Activated CD8-positive, alpha-beta memory T cell treated with anti-CD3 and anti-CD28 coated beads for 48 hours (primary cell): ENCODE measurements at places on chromosomes 2 and 18.

- DNase-seq = no peak
Observed at GRCh38 chr2:27587025-27587424, 4.2 kb downstream of the ZNF512 start.

DNA sequence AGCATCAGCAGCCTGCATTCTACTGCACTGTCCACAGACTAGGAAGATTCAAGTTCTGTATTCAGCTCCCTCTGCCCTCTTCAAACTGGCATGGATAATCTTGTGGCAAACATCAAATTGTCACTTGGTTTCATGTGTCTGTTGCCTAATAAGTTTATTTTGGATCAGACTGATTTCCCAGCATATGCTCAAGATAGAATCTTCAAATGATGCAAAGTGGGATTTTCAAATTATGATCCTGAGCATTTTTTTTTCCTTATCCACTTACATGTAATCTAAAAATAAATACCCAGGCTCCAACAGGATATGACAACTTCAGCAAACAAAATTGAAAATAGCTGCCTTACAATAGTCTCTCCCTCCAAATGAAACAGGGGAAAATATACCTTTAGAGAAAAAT is 160.9 kb upstream of the VRK2 start:
- no peak for DNase-seq

DNA sequence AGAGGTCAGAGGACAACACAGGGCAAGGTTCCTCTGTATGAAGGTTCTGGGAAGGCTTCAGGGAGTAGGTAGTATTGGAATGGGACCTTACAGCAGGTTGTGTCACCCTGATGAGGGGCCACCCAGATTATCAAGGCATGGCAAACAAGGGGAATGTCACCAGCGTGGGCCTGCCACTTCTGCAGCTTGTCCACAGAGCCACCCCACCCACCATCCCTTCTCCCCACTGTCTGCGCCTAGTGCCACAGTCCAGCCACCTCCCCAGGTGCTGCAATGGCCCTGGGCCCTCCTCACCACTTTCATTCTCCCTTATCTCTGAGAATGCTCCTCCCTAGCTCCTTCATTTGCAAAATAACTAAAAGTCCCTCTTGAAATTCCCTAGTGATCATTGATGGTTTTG is 170.3 kb downstream of the TTC32 start:
- no peak for DNase-seq

DNA sequence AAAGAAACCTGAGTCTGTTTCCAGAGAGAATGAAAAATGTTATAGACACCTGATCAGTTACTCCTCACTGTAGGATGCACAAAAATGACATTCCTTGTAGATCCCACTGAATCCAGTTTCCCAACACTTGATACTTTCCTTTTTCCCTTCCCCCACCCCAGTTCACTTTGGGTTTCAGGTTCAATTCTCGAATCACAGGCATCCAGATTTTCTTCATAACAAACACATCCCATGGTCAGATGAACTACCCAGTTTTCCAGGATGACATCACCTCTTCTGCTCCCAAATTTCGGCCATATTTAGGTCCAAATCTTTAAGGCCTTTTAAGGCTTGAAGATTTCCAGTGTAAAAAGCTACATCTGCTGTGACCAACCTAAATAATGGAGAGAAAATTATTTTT is 51.5 kb downstream of the UGP2 start:
- DNase-seq = no peak

GRCh38 chr2:46979571-46979979 is 64.0 kb upstream of the MCFD2 start:
- no peak for DNase-seq

- no peak for DNase-seq
Observed at GRCh38 chr18:33641141-33641540, 63.1 kb downstream of the ASXL3 start.

- no peak for DNase-seq
Observed at GRCh38 chr2:147356157-147356556, 488.7 kb upstream of the ACVR2A start.

DNA sequence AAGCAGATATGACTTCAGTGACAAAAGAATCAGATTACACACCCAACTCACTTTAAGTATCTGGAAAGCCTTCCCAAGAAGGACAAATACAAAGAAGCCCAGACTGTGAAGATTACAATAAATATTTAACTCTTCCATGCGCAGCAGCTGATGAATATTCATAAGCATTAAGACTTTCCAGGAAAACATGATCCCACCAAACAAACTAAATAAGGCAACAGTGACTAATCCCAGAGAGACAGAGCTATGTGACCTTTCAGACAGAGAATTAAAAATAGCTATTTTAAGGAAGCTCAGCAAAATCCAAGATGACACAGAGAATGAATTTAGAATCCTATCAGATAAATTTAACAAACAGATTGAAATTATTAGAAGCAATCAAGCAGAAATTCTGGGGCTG is 108.2 kb upstream of the UBE2E3 start:
- no peak for DNase-seq

GRCh38 chr2:207863345-207863744 is 93.6 kb upstream of the FZD5 start:
- DNase-seq = no peak

DNA sequence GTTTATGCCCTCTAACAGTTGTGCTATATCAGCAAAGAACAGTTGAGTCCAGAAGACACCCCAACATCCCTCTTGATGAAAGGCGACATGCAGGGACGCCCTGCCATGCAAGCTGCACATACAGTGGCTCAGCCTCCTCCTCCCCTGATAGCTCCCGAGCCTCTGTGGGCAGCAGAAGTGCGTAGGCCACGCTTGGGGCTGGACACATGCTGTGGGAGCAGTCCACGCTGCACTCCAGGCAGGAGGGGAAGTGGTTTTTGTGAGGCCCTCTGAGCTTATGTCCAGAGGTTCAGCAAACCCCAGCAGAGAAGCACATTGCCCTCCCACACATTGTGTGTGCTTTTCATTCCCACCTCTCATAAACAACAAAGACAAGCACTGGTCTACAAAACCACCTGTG is 162.1 kb downstream of the SEPTIN10 start:
- DNase-seq = no peak

GRCh38 chr2:106581328-106581727 is 94.2 kb downstream of the CD8B2 start:
- DNase-seq = no peak

DNA sequence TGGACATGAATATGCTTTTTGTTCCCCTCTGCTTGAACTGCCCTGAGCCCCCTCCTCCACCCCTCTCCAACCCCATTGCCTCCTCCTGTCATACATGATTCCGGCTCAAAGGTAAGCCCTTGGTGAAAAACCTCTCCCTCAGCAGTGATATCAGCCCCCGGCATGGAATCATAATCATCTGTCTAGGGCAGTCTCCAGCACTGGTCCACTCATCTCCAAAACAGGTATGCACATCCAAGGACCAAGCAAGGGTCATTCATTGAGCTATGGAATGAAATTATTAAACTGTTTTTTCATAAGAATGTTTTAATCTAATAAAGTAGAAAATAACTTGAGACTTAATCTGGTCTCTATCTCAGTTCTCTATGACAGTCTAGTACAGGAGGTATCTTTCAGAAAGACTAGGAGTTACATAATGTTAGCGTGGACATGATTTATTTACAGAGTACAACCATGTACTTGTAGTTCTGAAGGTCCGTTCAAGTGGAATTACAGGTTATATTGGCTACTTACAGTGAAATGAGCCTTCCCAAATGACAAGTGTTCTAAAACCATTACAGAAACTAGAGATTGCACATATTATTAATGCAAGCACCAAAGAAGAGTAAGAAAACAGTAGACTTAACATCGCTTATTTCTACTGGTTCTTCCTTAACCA is 75.2 kb downstream of the ACVR1 start:
- no peak for DNase-seq

GRCh38 chr2:206343816-206344215 is 69.4 kb downstream of the ZDBF2 start:
- DNase-seq = no peak

GRCh38 chr2:75100011-75100800 is 99.1 kb downstream of the TACR1 start:
- no peak for DNase-seq

DNA sequence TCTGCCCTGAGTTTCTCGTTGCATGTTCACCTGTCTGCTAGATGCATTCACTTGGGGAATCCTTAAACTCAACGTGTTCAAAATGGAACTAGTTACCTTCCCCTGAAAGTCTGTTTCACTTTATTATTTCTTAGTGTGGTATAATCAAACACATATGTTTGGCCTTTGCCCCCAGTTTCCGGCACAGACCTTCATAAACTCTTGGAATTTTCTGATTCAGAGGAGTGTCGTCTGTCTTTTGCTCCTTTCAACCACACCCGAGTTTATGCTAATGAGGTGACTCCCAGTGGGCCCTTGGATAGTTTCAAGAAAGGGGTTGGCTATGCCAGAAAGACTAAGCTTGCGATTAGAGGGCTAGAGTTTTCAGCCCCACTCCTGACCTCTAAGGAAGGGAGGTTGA is 198.9 kb downstream of the CDCA7 start:
- DNase-seq = no peak

DNA sequence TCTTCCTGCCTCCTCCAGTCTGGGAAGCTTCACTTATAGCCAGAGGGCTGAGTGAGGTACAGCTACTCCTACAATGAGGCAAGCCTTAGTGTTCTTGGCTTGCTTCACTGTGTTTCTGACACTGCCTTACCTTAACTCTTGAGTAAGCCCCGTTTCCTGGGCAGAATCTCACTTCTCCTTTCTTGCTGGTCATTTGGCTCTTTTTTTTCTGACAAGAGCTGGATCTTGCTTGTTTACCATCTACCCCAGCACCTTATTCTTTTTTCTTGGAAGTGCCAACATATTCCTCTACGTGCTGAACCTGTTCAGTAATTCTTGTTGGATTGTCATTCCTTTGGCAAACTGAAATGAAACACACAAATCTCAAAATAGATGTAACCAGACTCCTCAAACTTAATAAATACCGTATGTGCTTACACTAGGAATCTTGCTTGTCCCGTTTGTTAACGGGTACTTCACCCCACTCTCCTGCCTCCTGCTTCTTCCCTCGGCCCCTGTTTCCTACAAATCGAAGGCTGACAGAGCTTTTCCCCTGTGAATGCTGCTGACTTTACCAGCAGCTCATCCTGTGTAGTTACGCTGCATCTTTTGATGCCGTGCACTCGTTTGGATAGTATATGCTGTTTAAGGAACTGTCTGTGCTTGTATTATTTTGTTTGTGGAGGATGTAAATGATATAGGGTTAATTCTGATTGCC is 132.2 kb downstream of the FMNL2 start:
- no peak for DNase-seq
